Dorsolateral prefrontal cortex (tissue), 122 donors: ENCODE measurements at places on chromosomes 2 and 18. TPM values are rescaled to one million over a fixed set of nuclear protein-coding genes. Genes with fewer than 3 reads are reported as not detected.

Gene NFATC1
- 6.3 TPM for total RNA-seq

GRCh38 chr2:233480490-233481202, 85.9 kb downstream of the USP40 start:
- no peak for DNase-seq

GRCh38 chr2:174964404-174964803, 40.8 kb downstream of the CHN1 start:
- DNase-seq = no peak

Gene PIK3C3
- 92.8 TPM for total RNA-seq

Gene ITM2C
- 550 TPM for total RNA-seq

DNA sequence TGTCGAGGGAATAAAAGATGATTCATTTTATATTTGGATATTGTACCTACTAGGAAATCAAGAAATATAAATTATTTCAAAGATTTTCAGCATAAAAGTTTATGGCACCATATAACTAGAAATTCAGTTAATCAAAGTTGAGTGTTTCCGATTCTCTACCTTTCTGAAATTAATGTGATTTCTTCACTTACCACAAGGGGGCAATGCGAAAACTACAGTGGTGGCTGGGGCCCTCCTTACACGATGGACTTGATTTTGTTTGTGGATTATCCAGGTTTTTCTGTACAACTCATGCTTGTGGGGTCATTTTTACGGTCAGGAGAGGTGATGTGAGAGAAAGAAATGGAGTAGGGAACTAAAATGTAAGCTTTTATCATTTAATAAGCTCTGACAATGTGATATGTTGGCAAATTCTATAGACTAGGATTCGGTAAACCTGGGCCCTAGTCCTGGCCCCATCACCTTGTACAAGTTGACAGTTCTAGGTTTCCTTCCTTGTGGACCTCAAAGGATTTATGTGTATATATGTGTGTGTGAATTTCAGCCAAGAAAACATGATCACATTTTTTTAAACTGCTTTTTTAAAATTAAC, 47.6 kb downstream of the G6PC2 start:
- no peak for DNase-seq

- no peak for DNase-seq
Observed at GRCh38 chr2:238346544-238346943, 26.2 kb downstream of the TRAF3IP1 start.

DNA sequence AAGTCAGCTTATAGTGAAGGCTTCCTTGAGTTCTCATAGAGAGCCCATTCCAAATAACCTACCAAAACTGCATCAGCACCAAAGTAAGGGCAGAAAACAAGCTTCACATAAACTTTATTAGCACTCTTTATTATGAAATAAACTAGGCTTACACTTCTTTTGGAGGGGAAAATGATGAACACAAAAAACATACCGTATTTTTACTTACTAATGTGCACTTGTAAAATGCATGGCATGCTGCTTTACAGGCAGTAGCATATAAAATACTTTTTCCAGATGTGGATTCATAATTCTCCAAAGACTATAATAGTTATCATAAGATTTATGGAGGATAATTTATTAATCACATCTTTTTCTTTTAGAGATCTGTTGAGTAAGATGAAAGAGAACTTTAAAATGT, 133.9 kb downstream of the OSR1 start:
- no peak for DNase-seq

DNA sequence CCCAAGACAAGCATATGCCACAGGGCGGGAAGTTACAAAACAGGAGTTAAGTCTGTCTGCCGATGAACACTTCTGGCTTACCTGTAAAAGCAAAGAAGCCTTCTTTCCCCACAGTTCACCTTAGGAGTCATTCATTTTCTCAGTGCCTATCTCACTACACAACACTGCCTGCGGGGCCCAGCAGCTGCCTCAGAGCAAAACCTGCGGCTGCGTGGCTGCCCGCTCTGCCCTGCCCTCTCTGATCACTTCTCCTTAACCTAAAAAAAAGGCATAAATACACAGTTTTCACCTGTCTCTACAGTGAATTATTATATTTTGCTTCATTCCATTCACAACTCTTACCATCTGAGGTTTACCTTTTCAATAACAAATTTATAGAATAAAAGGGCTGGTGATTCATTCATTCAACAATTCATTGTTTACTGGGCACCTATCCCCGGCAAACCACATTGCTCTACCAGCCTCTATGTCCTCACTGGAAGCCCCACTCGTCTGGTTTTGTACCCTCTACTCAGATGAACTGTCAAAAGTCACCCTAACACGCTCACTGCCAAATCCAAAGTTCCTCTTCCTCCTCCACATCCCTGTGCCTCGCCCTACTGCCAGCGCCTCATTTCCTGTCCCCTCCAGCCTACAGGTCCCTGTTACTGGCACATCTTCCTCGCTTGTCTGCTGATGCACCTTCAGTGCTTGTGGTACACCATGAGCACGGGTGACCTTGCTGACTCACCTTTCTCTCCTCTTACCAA, 31.4 kb downstream of the AFG3L2 start:
- DNase-seq = no peak

DNA sequence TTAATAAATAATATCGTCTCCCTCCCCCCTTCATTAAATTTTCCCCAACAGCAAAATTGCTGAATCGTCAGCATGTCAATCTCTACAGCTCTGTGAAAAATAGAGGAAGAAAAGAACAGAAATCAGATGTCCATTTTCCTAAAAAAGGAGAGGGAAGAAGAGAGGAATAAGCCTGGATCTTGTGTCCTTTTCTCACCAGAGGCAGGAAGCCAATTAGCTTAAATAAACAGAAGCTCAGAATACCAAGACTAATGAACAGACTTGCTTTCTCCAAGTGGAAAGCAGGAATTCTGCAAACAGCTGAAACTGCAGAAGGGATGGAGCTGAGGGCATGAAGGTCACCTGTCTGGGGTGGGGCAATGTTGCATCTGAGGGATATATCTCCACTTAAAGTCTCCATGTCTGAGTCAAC, 265.7 kb downstream of the CCDC85A start:
- DNase-seq = no peak

Gene NDUFS1
- total RNA-seq = 169 TPM

GRCh38 chr2:237350597-237350996, 63.4 kb downstream of the COL6A3 start:
- no peak for DNase-seq

GRCh38 chr2:138356178-138356577, 145.4 kb upstream of the SPOPL start:
- DNase-seq = no peak

GRCh38 chr2:224017957-224018356, 21.1 kb downstream of the SERPINE2 start:
- no peak for DNase-seq

Gene STARD6
- total RNA-seq = not detected

DNA sequence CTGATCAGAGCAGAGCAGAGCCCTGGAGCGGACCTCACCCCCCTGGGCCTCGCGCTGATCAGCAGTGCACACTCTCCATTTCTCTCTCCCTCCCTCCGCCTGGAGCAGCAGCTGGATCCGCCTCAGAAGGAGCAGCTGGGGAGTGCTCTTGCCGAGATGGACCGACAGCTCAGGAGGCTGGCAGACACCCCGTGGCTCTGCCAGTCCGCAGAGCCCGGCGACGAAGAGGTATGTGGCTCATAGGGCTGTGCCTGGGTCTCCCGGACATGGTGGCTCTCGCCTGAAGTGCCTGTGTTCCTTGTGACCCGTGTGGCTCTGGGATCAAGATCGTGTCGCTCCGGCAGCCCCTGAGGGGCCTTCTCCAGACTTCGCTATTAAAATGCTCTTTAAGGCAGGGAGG, 102.5 kb downstream of the USP40 start:
- DNase-seq = peak; percentile 31

DNA sequence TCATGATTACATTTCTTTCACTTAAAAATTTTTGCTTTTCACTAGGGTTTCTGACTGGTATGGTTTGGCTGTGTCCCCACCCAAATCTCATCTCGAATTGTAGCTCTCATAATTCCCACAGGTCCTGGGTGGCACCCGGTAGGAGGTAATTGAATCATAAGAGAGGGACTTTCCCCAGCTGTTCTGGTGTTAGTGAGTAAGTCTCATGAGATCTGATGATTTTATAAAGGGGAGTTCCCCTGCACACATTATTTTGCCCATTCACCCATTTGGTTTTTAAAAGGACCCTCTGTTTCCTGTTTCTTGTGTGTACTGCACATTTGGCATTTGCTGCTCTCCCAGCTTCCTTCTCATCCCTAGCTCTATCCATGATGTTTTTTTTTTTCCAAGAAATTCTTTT, 27.8 kb upstream of the NETO1 start:
- no peak for DNase-seq

Gene PSMA8
- not detected for total RNA-seq

DNA sequence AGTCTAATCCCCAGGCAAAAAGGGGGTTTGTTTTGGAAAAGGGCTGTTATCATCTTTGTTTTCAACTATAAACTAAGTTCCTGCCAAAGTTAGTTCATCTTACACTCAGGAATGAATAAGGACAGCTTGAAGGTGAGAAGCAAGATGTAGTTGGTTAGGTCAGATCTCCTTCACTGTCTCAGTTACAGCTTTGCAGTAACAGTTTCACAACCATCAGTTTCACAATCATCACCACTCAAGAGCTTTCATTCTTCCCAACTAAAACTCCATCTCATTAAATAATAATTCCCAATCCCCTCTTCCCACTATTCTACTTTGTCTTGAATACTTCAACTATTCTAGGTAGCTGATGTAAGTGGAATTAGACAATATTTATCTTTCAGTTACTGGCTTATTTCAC, 200.9 kb downstream of the NYAP2 start:
- DNase-seq = no peak

GRCh38 chr2:27720004-27720551, 51.4 kb upstream of the MRPL33 start:
- DNase-seq = no peak

GRCh38 chr2:29326926-29327325, 211.7 kb downstream of the CLIP4 start:
- DNase-seq = peak; percentile 40

GRCh38 chr2:193966590-193966989, 1690.4 kb upstream of the SLC39A10 start:
- no peak for DNase-seq

DNA sequence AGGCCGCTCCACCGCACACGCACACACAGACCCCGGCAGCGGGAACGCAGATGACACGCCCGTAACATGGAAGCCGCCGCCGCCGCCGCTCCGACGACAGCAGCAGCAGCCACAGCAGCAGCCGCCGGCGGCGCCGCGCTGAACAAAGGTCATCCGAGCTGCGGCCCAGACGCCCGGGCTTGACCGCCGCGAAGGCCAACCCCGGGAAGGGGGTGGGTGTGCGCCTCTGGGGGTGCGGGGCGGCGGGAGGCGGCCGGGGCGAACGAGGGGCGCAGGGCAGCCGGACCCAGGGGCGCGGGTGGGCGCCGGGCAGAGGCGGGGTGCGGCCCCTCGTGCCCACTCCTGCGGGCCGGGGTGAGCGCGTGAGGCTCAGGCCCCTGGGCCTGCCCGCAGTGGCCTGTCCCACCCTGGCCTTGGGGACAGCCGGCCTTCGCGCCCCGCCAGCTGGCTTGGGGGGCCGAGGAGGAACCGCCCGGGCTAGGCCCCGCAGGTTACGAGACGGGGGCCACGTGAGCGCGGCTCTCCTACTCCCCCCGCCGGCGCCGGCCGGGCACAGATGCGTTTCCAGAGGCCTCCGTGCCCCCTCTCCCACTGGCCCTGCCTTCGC, 1.0 kb upstream of the ZNF532 start:
- DNase-seq = peak; percentile 65

Gene IL1RN
- total RNA-seq = not detected

Gene RAD51AP2
- total RNA-seq = 0.94 TPM

Gene LTBP1
- total RNA-seq = 14.6 TPM
